Gastroesophageal sphincter (tissue), 4 donors: ENCODE measurements at places on chromosomes 7 and 10. TPM values are rescaled to one million over a fixed set of nuclear protein-coding genes. Genes with fewer than 3 reads are reported as not detected.

SEMA3C gene
- total RNA-seq, result 188 TPM

PRDX3 gene
- total RNA-seq, result 178 TPM

MOGAT3 gene
- total RNA-seq, result not detected

SLC26A4 gene
- total RNA-seq, result 0.67 TPM

DNA sequence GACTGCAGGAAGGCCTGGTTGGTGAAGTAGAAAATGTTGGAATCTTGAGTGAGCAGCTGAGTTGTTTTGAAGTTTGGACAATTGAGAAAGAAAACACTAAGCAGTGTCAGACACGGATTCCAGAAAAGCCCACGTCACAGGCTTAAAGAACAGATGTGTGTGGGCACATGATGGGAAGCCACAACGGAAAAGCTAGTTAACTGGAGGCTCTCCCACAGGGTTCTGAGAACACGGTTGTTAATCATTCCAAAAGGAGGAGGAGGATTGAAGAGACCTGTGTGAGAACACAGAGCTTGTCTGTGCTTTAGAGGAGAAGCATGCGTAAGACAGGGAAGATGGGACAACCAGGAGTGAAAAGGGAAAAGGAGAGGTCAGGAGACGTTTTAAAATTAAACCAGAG is 42.6 kb downstream of the SHH start:
- no peak for ATAC-seq

- ATAC-seq, result no peak
These were observed 124.4 kb downstream of the ADARB2 start for GRCh38 chr10:1612908-1613307.

GRCh38 chr7:55571511-55572377 is 558 bp downstream of the VOPP1 start:
- ATAC-seq, result peak; percentile 40

DNA sequence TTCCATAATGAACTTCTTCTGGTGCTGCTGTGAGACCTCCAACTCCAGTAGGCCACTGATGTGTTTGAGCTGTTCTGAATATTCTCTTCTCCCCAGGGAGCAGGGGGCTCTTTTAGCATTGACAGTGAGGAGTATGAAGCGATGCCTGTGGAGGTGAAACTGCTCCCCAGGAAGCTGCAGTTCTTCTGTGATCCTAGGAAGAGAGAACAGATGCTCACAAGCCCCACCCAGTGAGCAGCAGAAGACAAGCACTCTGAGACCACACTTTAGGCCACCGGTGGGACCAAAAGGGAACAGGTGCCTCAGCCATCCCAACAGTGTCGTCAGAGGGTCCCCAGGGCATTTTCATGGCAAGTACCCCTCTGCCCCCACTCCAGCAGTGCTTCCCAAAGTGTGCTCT is 49.3 kb downstream of the DENND11 start:
- no peak for ATAC-seq

GRCh38 chr7:114944745-114945625 is 23.1 kb downstream of the MDFIC start:
- ATAC-seq, result peak; percentile 90

DNA sequence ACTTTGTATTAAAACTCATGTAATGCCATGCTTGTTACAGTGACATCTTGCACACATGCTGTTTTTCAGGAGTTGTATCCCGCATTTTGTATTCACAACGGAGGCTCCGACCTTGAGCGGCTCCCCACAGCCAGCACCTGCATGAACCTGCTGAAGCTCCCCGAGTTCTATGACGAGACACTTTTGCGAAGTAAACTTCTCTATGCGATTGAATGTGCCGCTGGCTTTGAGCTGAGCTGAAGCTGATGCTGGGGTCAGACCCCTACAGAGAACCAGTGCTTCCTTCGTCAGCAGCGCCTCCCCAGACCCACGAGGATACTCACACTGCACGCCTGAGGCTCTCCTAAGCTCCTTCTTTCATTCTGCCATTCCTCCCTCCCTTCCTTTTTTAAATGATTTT is 69.3 kb upstream of the DNAJB6 start:
- no peak for ATAC-seq

- ATAC-seq, result no peak
These were observed 15.4 kb downstream of the YWHAG start for GRCh38 chr7:76343294-76343930.

DNA sequence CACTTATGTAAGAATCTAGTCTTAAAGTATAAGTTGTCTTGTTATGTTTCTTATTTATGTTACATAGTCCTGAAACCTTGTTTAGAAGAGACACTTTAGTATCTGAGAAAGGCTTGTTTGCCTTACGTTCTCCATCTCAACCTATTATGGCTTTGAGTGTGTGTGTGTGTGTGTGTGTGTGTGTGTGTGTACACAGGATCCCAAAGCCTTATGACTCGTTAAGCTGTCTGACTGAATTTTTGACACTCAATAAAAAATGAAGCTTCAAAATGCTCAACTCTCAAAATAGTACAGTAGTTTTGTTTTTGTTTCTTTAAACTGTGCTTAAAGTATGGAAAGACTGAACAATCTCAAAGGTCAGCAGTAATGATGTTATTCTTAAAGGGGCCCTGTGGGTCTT is 18.0 kb downstream of the CALU start:
- ATAC-seq, result no peak

DNA sequence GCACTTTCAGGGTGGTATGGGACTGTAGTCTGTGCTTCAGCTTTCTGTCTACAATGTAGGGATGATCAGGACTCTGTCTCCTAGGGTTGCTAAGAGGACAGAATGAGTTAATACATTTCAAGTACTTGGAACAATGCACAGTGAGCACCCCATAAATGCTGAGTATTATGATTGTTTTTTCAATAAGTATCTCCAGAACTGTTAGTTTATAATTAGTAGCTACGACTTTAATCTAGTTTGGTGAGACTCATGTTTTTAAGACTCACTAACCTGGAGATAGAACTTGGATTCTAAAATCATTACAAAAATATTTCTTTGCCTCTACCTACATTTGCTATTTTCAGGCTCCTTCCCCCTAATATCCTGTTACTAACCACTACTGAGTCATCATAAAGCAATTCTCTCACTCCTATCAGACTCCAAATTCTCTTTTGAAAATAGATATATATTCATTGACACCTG is 95.3 kb downstream of the CPED1 start:
- ATAC-seq, result no peak

- no peak for ATAC-seq
These were observed 29.0 kb downstream of the RASGEF1A start for GRCh38 chr10:43237631-43238446.

- no peak for ATAC-seq
These were observed 101.7 kb upstream of the IL6 start for GRCh38 chr7:22625251-22625650.

- ATAC-seq, result no peak
These were observed 16.4 kb upstream of the ABCA13 start for GRCh38 chr7:48154792-48155413.

DNA sequence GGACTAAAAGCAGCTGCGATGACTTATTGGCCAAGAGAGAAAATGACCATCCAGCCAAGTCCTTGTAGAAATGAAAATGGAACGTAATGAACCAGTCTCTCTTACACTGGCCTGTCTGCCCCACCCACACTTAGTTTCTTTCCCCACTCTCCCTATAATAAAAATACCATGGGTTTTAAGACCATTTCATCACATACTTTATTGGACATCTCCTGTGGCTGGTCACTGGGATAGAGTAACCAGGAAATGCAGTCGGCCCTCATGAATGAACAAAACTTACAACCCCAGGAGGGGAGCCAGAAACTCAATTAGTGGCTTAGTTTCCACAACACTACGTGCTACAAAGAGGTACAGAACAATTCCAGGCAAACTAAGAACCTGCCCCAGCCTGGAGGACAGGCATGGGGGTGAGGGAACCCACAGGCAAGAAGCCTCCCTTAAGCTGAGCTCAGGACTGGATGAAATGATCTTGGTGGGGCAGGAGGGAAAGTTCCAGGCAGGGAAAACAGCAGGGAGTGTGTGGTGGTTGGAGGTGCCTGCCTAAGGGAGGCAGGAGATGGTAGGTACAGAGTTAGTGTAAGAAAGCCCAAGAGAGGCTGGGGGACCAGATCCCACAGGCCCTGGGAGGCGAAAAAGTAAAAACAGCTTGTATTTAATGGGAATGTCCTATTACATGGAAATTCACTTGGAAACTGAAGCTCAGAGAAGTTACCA is 29.6 kb downstream of the MKI67 start:
- no peak for ATAC-seq

DNA sequence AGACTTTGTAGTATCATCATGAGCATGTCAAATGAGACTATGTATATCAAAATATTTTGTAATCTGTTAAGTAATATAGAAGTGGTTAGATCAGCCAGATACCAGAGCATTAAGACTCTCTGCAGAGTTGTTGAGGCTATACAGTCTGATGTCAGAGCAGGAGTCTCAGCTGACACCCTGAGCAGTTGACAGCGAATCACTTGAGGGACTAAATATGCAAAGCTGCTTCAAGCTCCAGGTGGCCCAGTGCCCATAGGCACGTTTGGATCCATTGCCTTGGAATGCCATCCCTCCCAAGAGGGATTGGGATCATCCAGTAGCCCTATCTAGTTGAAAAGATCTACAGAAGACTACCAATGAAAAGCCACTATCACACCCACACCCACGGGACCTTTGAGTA is 210.2 kb downstream of the TAX1BP1 start:
- no peak for ATAC-seq

GRCh38 chr10:101972761-101973160 is 83.2 kb downstream of the ARMH3 start:
- no peak for ATAC-seq

DNA sequence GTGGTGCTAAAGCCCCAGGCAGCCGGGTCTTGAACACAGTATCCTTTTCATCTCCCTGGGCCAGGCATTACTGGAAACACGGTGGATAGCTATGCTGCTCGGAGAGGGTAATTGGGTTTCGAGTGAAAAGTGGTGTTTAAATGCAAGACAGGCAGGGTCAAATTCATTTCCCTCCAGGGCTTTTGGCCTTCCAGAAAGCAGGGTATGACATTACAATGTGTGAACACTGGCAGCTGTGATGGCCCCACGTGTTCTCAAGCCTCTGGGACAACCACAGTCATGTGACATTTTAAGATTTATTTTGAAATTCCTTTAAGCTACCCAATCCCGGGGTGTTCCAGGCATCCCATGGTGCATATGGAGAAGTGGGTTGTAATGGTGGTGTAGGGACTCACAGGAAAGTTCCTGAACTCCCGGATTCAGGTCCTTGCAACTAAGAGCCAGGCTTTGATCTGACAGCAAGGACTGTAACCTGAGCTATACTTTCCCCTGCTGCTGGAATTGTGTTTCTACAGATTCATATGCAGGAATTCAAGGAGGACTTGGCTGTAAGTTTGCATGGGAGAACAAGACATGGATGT is 46.8 kb downstream of the INSYN2A start:
- no peak for ATAC-seq

DNA sequence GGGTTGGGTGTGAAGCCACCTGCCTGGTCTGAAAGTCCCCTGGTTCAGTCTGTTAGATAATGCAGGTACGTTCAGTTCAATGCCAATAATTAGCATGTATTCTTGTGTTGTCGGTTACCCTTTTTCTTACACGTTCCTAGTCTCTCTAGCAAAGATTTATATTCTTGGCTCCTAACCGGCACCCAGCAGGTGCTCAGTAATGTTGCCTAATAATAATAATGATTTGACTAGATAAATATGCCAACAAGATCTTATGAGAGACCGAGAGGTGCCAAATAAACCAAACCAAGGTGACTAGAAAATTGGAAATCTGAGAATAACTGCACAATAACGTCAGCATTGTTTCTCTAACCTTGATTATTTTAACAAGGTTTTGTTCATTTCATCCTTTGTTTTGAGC is 1.1 kb upstream of the SMIM30 start:
- no peak for ATAC-seq

GRCh38 chr10:117272195-117273076 is 31.5 kb downstream of the SLC18A2 start:
- no peak for ATAC-seq
